ENCODE measurements at places on chromosomes 5 and 9.
A peak's percentile ranks its signal among the peaks of the same experiment; 100 is the strongest.

DNA sequence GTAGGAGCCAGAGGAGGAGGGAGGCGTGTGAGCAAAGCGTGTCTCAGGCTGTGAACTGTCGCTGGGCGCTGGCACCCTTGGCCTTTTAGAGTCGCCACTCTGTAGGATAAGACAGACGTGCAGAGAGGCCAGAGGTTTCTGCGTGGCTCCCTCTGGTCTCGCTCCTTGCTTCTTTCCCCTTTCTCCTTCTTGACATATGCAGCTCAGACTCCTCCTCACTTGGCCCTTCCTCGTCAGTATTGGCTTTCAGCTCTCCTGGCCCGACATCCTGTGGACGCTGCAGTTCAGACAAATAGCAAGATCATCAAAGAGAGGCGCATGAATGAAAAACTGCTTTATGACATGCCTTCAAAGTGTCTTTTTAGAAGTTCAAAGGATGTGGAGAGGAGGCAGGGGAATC lies 116.8 kb upstream of the SPRY4 start:
- DNase-seq = no peak

DNA sequence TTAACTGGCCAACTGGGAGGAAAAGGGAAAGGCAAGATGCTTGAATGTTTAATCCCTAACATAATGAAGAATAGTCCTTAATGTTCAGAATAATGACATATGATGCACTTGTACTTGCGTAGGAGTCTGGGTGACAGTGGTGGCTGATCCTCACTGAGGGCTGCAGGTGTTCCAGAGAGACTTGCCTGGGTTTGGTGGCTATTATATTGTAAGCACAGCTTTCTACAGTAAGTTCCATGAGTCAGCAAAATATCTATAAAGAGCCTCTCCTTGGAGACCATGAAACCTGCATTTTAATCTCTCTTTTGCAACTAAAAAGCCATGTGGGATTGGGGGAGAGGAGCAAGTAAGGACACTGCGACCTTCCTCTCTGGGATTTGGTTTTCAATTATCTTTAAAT lies 1.9 kb upstream of the NPR2 start:
- no peak for DNase-seq

- peak; percentile 29 for DNase-seq
Measured at GRCh38 chr5:103808464-103809106, 246.0 kb upstream of the NUDT12 start.

DNA sequence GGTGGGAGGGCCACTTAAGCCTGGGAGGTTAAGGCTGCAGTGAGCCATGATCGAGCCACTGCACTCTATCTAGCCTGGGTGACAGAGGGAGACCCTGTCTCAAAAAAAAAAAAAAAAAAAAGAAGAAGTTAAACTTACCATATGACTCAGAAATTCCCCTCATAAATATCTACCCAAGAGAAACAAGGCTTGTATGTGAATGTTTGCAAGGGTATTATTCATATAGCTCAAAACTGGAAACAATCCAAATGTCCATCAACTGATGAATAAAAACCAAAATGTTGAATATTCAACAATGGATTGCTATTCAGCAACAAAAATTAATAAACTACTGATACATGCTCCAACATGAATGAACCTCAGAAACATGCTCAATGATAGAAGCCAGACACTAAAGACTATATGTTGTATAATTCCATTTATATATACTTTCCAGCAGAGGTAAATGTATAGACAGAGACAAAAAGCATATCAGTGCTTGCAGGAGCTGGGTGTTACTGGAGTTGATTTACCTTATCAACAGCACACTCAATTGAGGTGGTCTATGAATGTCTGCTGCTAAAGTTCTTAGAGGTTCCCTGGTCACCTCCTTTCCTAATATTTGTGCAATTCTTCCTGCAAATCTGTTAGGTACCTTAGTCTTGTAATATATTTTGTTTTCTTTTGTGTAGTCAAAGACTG lies 5.3 kb upstream of the SREK1 start:
- DNase-seq = no peak

DNA sequence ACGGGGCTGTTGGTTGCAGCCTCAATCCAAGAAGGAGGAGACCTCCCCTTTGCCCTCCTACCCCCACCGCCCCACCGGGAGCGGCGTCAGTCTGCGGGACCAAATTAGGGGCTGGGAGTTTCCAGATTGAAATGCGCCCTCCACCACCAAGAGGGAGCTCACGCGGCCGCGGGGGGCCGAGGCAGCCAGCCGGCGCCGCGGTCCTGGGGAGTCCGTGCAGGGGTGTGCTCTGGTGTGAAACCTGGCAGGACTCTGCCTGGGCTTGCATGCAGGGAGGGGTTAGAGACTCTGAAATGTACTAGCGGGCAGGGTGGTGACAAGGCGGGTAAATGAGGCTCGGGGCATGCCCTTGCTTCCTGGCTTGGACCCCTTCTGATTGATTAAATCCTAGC lies 989 bp upstream of the FBN2 start:
- no peak for DNase-seq

GRCh38 chr9:106956971-106957370 lies 94.0 kb downstream of the ZNF462 start:
- no peak for DNase-seq

GRCh38 chr9:21993893-21994555 lies at the start of gene CDKN2A:
TSS of gene CDKN2A (minus strand) at chr9:21994392.
- peak; percentile 90 for DNase-seq

DNA sequence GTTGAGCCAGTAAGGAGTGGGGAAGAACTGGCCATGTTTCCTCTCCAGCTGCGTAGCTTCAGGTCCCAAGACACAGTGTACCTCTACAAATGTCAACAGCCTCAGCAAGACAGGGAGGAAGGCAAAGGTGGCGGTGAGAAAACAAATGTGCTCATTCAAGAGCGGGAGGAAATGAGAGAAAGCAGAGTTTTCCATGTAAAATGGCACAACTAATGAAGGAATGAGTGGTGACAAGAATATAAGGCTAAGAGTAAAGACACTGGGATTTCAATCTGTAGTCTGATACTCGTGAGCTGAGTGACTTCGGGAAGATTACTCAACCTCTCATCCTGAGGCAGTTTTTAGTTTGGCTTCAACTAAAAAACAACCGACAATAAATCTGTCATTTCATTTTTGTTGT lies 67.6 kb downstream of the DPYSL3 start:
- DNase-seq = no peak

- no peak for DNase-seq
Measured at GRCh38 chr9:61665829-61666228, 476.0 kb downstream of the SPATA31A7 start.

GRCh38 chr9:136865768-136866103 lies 372 bp downstream of the EDF1 start:
- DNase-seq = no peak

DNA sequence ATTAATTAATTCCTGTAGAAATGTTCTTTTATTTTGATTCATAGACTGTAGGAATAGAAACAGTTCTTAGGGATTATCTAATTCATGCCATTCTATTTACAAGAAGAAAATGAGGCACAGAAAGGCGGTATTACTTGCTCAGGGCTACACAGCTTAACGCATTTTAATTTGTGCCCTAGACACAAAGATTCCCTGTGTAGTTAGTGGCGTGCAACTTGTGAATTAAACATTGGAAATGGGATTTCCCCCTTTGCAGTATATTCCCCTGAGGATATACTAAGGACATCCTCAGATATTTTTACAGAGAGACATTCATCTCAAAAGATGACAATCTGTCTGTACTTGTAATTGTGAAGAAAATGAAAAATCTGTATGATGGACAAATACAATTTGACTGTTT lies 108.1 kb downstream of the SGCD start:
- DNase-seq = no peak

DNA sequence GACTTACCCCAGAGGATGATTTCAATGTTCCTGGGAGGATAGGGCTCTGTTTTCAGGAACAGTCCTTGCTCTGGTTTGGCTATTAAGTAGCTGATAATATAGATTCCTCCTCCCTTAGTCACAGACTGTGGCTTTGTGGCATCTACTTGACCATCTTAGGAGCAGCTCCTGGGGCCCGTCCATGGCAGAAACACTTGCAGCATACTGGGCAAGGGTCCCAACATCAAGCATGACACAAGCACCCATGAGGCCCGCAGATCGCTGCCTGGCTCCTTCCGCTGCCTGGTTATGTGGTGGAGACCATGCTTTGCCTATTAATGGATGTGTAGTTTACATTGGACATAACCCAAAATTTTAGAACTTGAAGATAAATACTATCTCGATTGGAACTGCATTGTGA lies 170.1 kb downstream of the ICE1 start:
- DNase-seq = no peak

All from OCI-LY7 (cell line).